Mucosa of descending colon (tissue), 3 donors: ENCODE measurements at places on chromosomes 4 and X. TPM values are rescaled to one million over a fixed set of nuclear protein-coding genes. Genes with fewer than 3 reads are reported as not detected.

DNA sequence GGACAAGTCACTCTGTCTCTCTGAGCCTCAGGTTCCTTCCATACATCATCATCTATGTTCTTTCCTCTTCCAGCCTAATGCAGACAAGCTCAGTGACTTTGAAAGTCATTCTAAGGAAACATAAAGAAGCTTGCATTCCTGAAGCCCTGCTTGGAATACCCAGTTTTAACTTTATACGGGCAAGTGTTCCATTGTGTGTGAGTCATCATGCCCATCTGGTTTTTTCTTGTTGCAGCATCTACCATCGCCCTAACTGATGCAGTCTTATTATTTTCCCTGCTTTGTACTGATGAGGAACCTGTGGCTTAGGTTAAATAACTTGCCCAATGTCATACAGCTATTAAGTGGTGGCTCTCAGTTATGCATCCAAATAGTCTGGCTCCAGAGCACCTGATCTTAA, 177.9 kb upstream of the RAI2 start:
- DNase-seq, result no peak

DNA sequence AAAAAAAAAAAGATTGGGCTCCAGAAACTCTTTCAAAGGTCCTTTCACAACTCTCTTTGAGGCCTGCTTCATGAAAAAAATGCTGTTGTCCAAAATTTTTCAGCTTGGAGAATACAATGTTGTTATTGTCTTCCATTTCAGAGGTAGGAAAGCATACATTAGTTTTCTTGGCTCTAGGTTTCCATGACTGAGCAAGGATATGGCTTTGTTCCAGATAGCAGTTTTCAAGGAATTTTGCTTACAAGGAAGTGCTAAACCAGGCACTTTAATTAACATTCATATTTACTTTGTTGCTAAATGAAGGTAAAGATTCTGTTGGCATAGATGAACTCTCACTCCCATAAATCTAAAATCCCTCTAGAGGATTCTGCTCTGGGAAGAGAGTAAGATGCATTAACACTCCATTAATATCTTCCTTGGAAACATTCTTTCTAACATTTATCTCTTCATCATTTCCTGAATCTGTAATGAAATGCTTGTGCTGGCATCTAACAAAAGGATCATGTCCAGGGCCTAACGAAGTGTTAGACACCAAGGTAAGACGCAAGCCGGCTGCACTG, 118.4 kb downstream of the COL25A1 start:
- DNase-seq, result no peak

CENPVL3 gene
- total RNA-seq, result 0.16 TPM

- no peak for DNase-seq
These were observed 524.3 kb upstream of the MAGEB2 start for GRCh38 chrX:29691044-29691443.

DNA sequence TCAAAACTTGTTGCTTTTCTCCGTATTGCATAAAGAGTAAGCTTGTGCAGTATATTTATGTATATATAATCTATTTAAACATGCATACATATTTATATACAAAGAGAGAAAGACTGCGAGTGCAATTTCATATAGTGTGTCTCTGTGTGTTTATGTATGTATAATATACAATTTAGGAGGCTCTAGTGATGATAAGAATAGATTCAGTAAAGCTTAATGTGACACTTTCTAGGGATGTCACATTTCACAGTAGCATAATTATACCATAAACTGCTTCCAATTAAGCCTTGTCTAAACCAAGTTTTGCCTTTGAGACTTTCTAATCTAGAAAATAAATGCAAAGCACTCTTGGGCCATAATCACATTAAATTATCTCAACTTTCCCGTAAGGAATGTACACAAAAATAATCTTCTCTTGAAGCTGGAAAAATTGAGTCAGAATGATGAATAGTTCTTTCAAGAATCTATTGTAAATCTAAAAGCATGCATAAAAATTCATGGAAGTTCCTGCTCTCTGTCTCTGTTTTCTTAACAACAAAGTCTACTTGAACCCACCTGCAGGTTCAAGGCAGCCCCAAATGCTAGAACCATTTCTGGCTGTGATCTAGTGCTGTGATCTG, 114.1 kb upstream of the NPY2R start:
- DNase-seq, result no peak

DNA sequence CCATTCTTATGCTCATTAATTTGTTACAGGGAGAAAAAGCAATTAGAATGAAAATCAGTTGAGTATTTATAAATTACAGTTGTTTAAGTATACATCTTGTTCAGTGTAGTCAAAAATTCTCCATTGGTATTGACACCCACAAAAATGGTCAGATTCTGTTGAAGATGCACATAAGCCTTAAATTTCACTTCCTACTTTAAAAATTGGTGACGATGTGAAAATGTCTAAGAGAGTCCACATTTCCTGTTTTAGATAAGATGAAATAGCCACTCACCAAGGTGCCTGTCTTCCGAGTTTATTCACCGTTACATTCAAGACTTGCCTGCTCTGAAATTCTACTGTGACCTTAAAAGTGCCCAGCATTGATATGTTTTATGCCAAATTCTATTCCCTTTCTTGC, 93.6 kb downstream of the GPR143 start:
- no peak for DNase-seq
